ENCODE measurements at places on chromosomes 11 and 22.

DNA sequence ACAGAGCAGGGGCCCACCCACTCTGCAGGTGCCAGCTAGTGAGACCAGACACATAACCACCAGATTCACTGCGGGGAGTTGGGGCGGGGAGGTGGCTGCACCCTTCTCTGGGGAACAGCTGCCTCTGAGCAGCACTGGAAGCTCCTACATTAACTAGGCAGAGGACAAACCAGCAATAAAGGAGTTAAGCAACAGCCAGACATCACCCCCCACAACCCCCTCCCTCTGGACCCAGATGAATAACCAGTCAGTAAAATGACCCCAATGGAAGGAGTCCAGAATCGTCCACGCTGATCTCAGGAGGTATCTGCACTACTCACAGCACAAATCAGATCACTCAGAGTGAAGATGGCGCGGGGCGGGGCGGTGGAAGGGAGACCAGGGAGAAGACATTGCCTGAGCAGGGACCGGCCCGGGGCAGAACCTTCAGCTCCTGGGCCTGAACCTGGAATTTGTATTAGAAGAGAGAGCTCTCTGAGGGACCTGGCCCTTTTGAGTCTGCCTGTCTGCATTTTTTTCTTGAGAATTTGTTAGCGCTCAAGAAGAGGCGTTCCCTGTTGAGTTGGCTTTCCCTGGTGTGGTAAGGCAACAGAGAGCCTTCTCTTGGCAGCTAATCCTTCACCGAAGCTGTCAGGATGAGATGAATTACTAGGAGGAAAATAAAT, 125.5 kb upstream of the NCAM1 start:
- no peak for DNase-seq

GRCh38 chr11:131385763-131386390, 15.5 kb downstream of the NTM start:
- DNase-seq, result no peak

DNA sequence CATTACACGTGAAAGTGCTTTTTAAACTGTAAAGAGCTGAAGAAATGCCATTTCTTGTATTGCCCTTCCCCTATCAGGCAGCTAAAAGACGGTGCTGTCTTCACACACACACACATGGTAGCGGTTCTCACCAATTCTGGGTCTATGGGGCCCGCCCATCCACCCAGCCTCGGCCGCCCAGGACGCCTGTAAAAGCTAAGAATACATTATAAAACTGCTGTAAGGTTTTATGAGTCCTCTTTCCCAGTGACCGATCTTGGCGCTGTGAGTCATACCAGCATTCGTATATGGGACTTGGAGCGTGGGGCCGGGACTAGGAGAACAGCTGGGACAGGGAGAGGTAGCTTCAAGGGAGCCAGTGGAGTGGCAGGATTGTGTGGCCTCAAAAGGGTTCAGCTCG, 149.7 kb upstream of the CADM1 start:
- DNase-seq, result no peak

GRCh38 chr11:75872887-75873416, 57.9 kb downstream of the UVRAG start:
- DNase-seq, result no peak

DNA sequence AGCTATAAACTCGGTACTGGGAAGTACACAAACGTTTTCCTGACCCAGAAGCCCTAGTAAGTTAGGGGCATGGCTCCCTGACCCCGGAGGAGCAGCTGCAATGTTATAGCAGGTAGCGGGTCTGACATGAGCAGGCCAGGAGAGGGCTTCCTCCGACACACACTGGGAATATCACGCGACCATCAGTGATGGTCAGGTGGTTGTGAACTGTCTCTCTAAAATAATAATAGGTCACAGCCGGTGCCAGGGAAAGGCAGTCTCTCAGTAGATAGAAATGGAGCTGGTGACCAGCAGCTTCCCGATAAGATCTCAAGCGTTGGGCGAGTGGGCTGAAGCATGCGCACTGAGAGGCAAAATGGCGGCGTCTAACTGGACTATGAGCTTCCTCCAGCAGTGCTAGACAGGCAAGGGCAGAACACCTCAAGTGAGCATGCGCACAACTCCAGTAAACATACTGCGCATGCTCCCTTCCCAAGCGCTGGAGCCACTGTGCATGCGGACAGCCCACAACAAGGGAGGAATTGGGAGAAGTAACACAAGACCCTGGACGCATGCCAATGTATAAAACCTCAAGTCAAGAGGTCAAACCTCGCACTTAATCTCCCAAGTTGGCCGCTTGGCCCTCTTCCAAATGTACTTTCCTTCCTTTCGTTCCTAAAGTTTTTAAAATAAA, 22.3 kb upstream of the TESMIN start:
- DNase-seq, result no peak

DNA sequence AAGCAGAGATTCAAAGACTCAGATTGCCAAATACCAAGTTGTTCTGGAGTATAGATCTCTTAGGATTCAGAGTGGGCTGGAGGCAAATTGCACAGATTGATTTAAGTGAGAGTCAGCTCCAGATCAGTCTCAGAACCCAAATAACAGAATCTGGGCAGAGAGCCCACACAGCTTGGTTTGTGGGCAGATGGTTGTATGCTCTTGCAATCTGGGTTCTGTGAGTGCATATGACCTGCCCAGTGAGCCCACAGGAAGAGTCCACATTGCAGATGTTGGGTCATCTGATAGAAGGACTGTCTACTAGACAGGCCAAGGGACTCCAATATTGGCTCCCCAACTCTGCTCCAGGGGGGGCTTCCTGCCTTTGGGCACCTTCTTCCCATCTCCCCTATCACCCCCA, 65.9 kb downstream of the ADAMTS15 start:
- no peak for DNase-seq

All from kidney capillary endothelial cell (primary cell).